ENCODE measurements at places on chromosomes 3 and 15. TPM values are rescaled to one million over a fixed set of nuclear protein-coding genes. Genes with fewer than 3 reads are reported as not detected.

GRCh38 chr3:183799461-183799860 lies 25.9 kb downstream of the MAP6D1 start:
- no peak for DNase-seq

DNA sequence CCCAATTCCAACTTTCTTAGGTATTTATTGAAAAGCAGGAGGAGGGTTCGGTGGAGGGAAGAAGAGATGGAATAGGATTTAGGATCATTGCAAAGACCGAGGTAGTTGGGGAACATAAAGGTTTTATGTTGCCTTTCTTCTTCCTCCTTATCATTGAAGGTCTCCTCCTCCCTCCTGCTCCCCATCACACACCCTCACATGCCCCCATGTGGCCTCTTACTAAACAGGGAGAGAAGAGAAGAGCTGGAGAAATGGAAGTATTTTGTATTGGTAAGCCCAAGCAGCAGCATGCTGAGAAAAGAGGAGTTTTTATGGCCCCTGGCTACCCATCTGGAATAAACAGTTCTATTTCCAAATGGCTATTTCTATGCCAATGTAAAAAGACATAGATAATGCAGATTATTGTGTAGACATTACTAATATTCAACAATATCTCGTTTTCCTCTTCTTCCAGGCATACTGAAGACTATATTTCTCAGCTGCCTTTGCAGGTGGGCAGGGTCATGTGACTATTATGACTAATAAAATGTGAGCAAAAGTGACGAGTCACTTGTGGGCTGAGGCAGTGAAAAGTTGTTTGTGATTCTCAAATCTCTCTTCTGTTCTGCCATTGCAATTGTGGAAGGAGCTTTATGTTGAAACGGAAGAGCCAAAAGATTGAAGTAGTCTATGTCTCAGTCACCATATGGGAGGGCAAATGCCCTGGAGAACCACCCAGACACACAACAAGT lies 5.2 kb upstream of the GPR176 start:
- DNase-seq = no peak

DNA sequence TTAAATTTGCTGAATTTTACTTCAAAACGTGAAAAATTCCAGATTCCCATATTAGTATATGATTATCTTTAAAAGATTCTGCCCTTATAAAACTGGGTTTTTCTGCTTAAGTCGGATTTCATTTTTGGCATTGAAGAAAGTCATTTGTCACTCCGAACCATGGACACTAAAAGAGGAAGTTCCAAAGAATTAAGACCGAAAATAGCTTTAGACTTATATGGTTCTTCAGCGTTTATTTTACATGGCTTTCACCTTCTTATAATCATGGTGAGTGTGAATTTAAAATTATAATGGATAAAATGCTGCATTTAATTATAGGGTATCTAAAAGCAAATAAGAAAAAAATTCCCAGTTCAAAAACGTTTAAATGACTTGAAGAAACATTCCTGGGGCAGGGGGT lies 1.0 kb downstream of the C3orf38 start:
- no peak for DNase-seq

GRCh38 chr15:100704281-100705055 lies 102.1 kb downstream of the ASB7 start:
- DNase-seq = no peak

OR5K2 gene
- not detected for total RNA-seq

GRCh38 chr3:94739420-94739819 lies 676.6 kb downstream of the NSUN3 start:
- no peak for DNase-seq

- no peak for DNase-seq
Observed at GRCh38 chr3:186217820-186218164, 108.9 kb upstream of the ETV5 start.

DNA sequence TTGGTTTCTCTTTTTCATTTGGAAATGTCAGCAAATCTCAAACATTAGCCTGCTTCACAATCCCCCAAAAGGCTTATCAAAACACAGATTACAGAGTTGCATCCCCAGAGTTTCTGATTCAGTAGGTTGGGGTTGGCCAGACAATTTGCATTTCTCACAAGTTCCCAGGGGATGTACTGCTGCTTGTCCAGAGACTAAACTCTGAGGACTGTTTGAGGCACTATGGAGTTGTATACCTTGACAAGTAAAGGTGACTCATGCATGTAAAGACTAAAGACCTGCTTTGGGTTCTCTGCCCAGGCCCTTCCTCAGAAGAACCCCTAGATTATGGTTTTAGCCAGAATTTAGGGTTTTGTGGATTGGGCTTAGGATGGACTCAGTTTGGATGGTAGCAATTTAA lies 151.1 kb upstream of the ARHGEF26 start:
- DNase-seq = no peak

GRCh38 chr15:40029979-40030893 lies 8.7 kb downstream of the SRP14 start:
- no peak for DNase-seq

DNA sequence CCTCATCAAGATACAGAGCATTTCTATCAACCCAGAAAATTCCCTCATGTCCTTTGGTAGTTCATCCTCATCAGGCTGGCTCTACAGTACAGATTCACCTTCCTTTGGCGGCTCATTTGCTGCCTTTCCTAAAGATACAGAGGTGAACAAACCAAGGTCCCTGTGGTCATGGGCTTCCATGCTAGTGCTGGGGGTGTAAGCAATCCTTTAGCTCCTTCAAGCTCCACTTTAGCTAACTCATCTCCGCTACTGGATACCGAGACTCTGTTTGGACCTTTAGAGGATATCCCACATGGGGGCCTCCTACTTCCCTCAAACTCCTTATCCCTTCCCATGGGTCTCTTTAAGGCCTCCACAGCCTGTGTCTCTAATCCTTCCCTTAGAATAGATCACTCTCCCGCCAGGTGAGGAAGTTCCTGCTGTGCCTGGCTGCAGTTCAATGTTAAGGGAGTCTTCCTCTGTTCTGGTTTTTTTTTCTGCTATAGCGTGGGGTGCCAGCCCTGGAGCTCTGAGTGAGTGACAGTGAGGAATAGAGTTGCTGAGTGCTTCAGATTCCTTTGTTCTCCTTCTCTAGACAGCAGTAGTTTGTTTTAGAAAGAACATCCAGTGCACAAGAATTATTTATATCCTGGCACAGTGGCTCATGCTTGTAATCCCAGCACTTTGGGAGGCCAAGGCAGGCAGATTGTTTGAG lies 30.7 kb downstream of the CLEC3B start:
- DNase-seq = no peak

DNA sequence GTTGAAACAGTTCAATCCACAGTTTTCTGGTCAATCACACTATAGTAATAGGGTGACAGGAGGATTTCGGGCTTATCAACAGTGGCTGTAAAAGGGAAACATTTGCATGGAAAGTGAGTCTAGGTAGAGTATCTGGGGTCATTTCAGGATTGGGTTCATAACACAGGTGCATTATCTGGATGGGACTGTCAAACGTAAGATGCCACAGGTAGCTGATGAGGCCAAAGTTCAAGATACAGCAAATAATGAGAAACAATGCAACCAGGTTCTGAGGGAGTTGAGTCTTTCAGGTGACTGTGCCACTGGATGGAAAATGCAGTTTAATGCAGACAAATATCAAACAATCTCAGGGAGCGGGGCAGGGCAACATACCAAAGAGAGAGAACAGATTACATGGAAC lies 62.2 kb downstream of the WDR76 start:
- DNase-seq = no peak

GRCh38 chr3:185687271-185687878 lies 101.3 kb downstream of the SENP2 start:
- DNase-seq = no peak

SI gene
- total RNA-seq = not detected

DNA sequence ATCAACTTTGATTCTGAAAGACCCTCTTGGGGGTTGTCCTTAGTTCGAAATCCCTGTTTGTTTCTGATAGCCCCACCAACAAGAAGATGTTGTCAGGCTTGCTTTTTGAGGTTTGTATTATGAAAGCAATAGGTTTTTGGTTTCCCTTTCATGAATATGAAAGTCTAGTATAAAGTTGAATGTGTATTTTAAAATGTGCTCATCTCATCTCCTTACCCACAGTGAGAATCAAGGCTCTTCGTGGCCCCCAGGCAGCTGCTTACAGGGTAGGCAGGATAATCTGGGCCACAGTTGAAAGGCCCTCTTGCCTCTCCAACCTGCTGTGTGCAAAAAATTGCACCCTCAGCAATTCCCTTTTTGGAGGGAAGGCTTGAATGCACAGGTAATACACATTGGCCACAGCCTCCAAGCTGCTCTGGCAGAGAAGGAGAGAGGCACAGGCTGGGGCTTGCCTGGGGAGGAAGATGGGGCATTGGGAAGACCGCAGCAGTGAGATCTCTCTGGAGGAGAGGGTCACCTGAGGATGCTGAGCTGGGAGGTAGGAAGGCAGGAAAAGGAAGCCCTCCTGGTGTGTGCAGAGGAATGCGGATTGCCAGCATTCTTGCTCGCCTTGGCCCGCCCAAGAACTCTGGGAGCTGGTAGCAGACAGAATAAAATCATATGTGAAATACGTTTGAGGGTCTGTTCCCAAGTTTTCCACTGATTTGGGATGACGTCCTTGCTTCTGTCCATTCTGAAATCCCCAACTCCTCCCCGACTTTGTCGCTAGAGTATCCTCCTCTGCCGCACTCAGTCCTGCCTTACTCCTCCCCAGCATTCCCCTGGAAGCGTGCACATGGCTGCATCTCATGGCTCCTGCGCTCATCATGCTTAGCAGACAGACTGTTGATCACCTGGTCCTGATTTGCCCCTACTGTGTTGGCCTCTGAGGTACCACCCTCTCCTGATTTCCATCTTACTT lies 196.4 kb downstream of the RPLP1 start:
- no peak for DNase-seq

TEX9 gene
- total RNA-seq = 5.0 TPM

- DNase-seq = no peak
Observed at GRCh38 chr15:49082960-49083359, 36.7 kb upstream of the SECISBP2L start.

DNA sequence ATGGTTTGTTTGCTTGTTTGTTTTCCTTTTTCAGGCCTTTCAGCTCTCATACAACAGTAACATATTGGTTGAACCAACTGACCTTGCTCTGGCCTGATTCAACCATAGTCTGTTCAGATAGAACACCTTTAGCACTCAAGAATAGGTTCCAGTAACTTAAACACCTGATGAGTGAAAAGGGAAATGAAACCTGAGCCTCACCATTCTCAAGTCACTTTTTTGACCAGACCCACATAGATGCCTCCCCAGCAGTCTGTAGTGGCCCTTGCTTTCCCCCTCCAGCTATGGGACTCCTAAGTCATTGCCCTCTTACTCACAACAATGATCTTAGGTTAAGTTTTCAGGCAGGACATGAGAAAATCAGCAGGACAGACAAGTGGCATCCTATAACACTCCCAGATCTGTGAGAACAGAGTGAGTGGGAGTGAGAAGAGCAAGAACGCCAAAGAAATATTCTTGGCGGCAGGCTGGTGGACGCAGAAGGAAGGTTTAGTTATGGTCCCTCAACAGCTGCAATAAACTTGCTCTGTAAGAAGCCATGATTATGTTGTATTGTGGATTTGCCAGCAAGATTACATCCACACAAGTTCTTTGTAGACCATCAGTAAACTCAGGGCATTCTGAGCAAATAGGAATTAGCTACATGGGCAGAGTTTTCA lies 367.5 kb downstream of the MECOM start:
- DNase-seq = no peak

- no peak for DNase-seq
Observed at GRCh38 chr15:92812271-92812670, 87.9 kb upstream of the CHD2 start.

NANOGP8 gene
- 0.65 TPM for total RNA-seq

GRCh38 chr15:90881978-90882721 lies 2.2 kb upstream of the FES start:
- no peak for DNase-seq

DNA sequence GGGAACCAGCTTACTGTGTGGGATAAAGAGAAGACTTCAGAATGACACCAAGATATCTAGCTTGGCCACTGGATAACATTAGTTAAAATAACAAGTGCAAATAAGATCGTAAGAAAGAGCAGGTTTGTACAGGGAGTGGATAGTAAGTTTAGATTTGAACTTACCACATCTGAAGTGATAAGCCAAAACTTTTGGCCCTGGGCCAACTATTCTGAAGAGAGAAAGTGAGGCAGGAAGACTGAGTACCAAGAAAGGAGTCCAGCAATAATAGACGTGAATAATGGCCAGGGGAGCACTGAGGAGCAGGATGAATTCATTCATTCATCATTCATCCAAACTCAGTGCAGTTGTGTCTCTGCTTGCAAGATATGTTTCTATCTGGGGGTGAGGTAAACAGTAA lies 122.9 kb downstream of the PDE8A start:
- no peak for DNase-seq

DNA sequence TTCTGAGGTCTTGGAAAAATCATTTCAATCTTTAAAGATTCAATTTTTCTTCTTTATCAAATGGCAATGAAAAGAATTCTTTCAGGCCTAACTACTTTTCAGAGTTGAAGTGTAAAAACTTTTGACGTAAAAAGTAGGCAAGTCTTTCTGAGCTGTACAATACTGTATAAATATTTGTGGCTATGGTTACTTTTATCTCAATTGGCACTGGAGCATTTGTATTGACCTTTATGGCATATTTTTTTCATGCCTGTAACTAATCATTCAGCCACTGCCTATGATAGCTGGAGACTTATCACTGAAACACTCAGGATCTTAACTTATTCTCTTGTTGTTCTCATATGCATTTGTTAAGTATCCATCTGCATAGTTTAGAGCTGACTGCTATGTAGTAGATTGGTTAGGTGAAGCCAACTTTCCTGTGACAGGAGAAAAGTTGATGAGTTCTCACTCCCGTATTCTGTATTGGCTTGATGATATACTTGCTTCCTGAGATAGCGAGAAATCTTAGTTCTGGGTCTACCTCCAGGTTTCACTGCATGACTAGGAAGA lies 290.4 kb upstream of the TBL1XR1 start:
- no peak for DNase-seq

DPPA2 gene
- total RNA-seq = not detected

GRCh38 chr3:42161050-42161935 lies 70.1 kb downstream of the TRAK1 start:
- DNase-seq = no peak

- DNase-seq = no peak
Observed at GRCh38 chr3:142844339-142844977, 44.4 kb downstream of the PCOLCE2 start.

GRCh38 chr15:29067949-29068348 lies 182.2 kb downstream of the APBA2 start:
- no peak for DNase-seq

Measured in omental fat pad (tissue), 4 donors.